ENCODE measurements at places on chromosomes 7 and 10. TPM values are rescaled to one million over a fixed set of nuclear protein-coding genes. Genes with fewer than 3 reads are reported as not detected.

GHRHR gene
- total RNA-seq: 0.42 TPM

MKX gene
- 0.05 TPM for total RNA-seq

DEPP1 gene
- total RNA-seq: 12.2 TPM

AKR1C4 gene
- not detected for total RNA-seq

NRP1 gene
- 15.8 TPM for total RNA-seq

CCL24 gene
- total RNA-seq: 0.19 TPM

- H3K27ac ChIP-seq: no peak overlapping the region
- H3K27me3 ChIP-seq: no peaks in the 10 kb centered on the region
- H3K4me1 ChIP-seq: no peaks in the 10 kb centered on the region
Observed at GRCh38 chr10:63320683-63321082, 145.1 kb downstream of the JMJD1C start.

- no peaks in the 10 kb centered on the region for H3K36me3 ChIP-seq
- H3K4me3 ChIP-seq: no peak overlapping the region
- H3K27ac ChIP-seq: no peak overlapping the region
- no peak for DNase-seq
- H3K27me3 ChIP-seq: no peaks in the 10 kb centered on the region
- no peaks in the 10 kb centered on the region for H3K4me1 ChIP-seq
Observed at GRCh38 chr10:24925799-24926198, 26.6 kb downstream of the PRTFDC1 start.

GRCh38 chr10:51129946-51130544 is 55.8 kb downstream of the PRKG1 start:
- no peaks in the 10 kb centered on the region for H3K36me3 ChIP-seq
- no peak for DNase-seq
- H3K27ac ChIP-seq: no peak overlapping the region
- H3K4me1 ChIP-seq: no peaks in the 10 kb centered on the region
- no peaks in the 10 kb centered on the region for H3K27me3 ChIP-seq

DNA sequence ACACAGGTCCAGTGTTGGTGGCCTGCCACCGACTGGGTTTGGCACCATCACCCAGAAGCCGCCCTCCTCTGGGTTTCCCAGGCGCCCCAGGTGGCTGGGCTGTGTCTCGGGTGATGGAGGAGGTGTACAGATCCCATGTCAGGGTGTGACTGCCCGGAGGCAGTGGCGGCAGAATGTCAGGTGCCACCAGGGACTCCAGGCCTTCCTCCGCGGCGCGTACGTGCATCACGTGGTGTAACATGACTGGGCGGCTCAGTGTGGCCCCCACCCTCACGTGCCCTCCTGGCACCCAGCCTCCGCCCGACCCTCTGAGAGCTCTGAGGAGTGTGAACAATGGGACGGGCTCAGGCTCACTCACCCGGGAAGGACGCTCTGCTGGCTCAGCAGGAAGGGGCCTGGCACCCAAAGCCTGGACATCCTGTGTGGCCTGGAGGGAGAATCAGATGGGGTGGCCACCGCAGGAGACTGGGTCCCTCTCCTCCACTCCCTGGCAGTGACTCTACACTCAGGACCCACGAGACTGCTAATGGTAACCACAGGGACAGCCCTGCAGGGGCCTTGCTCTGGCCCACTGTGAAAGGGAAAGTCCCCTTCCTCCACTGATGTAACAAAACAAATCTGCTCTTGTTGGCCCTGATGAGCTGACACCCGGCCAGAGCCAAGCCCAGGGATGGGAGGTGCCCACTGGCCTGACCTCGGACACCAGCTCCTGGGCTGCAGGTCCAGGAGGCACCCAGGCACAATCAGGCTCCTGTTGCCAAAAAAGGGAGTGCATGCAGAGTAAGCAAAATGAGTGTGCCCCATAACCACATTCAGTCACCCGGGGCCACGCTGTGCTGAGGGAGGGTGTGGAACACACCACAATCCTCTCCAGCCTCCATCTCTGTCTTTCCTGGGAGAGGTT is 164.8 kb downstream of the PRKAG2 start:
- no peaks in the 10 kb centered on the region for H3K36me3 ChIP-seq
- H3K4me1 ChIP-seq: no peaks in the 10 kb centered on the region
- H3K27me3 ChIP-seq: no peaks in the 10 kb centered on the region
- no peak for DNase-seq

DNA sequence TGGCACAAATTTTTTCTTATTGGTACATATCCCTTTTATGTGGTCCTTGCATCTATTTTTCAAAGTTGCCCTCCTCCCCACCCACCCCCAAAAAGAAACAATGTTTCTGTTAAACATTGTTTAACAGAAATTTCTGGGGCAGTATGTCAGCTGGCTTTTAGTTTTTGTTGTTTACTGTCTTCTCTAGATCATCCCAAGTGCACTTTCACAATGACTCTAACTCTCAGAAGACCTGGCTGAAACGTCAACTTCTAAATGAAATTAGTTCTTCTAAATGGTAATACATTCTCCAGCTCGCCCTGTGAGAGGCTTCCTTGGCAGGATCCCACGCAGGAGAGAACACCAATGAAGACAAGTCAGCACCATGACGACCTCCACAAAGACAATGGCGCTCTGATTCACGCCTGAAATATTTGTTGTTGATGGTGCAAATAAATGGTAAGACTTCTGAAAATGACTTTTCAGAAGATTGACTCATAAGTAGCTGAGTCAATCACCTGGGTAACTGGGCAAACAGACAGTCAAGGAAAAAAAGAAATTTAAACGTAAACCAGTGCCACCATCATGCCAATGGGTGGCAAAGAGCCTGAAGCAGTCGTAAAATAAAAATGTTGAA is 293.7 kb downstream of the FZD1 start:
- H3K27me3 ChIP-seq: no peaks in the 10 kb centered on the region
- no peaks in the 10 kb centered on the region for H3K36me3 ChIP-seq
- H3K27ac ChIP-seq: no peak overlapping the region
- no peak for DNase-seq
- H3K4me1 ChIP-seq: peaks cover 4% of the 10 kb centered on the region

GRCh38 chr10:31761156-31761555 is 167.5 kb downstream of the ARHGAP12 start:
- H3K27me3 ChIP-seq: no peaks in the 10 kb centered on the region
- DNase-seq: no peak
- peaks cover 13% of the 10 kb centered on the region for H3K4me1 ChIP-seq
- no peaks in the 10 kb centered on the region for H3K36me3 ChIP-seq
- no peak overlapping the region for H3K4me3 ChIP-seq

- H3K4me1 ChIP-seq: no peaks in the 10 kb centered on the region
- no peak overlapping the region for H3K27ac ChIP-seq
- no peak overlapping the region for H3K4me3 ChIP-seq
Observed at GRCh38 chr10:77649333-77650331, 12.0 kb upstream of the KCNMA1 start.

- no peaks in the 10 kb centered on the region for H3K27me3 ChIP-seq
- DNase-seq: no peak
- no peaks in the 10 kb centered on the region for H3K36me3 ChIP-seq
- no peak overlapping the region for H3K4me3 ChIP-seq
- H3K4me1 ChIP-seq: no peaks in the 10 kb centered on the region
Observed at GRCh38 chr7:39664057-39664456, 40.7 kb downstream of the RALA start.

GRCh38 chr7:101549734-101550133 is 79.4 kb downstream of the MYL10 start:
- no peak overlapping the region for H3K4me3 ChIP-seq
- no peaks in the 10 kb centered on the region for H3K36me3 ChIP-seq
- no peaks in the 10 kb centered on the region for H3K27me3 ChIP-seq
- no peak for DNase-seq

DNA sequence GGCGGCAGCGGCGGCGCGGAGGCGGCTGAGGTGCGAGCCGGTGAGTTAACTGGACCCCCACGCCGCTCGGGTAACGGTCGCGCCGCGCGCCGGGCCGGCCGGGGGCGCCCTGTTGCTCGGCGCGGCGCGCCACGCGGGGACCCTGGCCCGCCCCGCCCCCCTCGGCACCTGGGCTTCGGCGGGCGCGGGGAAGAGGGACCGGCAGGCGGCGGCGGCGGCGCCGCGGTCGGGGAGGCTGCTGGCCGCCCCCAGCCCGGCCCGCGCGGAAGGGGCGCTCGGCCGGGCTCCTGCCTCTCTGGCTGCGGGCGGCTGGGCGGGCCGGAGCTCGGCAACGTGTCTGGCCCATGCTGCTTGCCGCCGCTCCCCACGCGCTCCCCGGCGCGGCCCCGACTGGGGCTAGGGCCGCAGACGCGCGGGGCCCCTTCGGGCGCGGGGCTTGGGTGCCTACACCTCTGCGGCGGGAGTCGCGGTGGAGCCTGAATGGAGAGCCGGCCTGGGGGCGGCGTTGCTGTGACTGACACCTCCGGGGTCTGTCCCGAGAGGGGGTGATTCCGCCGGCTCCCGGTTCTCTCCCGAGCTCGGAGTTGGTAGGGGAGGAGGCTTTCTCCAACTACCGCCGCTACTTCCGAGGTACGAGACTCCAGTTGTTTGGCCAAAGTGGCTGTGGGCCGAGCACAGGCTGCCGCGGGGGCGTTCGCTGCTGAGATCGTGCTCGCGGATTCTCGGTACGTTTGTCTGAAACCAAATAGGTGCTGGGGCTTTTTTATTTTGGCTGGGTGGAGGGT is 494 bp downstream of the PALS2 start:
- H3K36me3 ChIP-seq: no peaks in the 10 kb centered on the region
- peaks cover 14% of the 10 kb centered on the region for H3K4me1 ChIP-seq
- peaks cover 47% of the 10 kb centered on the region for H3K27me3 ChIP-seq
- peak; percentile 62 for DNase-seq

DNA sequence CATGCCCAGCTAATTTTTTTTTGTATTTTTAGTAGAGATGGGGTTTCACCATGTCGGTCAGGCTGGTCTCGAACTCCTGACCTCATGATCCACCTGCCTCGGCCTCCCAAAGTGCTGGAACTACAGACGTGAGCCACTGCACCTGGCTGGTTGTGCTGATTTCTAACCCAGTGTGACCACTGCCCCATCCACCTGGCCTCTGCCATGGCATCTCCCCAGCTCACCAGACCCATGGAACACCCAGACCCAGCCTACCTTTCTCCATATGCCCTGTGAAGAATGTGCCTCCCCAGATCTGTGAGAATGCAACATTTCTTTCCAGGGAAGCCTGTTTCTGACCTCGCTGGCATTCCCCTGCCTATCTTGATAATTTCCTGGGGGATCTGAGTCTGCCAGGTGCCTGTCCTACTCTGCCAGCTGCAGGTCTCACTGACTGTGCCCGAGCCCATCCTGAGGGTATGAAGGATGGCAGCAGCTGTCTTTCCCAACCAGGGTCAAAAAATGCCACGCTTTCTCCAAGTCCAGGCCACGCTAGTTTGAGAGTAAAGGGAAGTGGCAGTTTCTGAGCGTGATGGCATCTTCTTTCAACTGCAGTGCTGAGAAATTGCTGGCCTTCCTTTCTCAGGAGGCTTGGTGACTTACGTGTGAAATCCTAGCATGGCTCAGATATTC is 324.4 kb upstream of the ZNF32 start:
- H3K4me1 ChIP-seq: no peaks in the 10 kb centered on the region
- H3K4me3 ChIP-seq: no peak overlapping the region
- H3K27me3 ChIP-seq: no peaks in the 10 kb centered on the region
- DNase-seq: no peak

DNA sequence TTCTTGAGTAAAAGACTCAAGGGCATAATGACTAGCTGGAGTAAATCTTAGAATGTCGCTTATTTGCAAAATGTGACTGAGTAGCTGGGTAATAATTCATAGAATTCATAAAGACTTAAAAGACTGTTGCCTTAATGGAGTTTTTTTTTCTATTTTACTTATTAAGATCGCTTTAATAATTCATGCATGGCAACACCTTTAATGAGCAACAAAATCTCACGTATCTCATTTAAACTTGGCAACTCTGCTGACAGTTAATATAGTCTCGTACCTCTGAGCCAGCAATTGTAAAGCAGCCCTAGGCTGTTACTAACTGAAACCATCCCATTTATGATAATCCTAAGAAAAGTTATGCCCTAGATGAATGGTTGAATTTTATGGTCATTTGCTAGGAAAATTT is 87.8 kb upstream of the SLC26A5 start:
- H3K4me3 ChIP-seq: no peak overlapping the region
- H3K4me1 ChIP-seq: no peaks in the 10 kb centered on the region
- H3K36me3 ChIP-seq: no peaks in the 10 kb centered on the region
- H3K27ac ChIP-seq: no peak overlapping the region
- DNase-seq: no peak

- H3K4me1 ChIP-seq: peaks cover 40% of the 10 kb centered on the region
- no peaks in the 10 kb centered on the region for H3K27me3 ChIP-seq
- H3K36me3 ChIP-seq: peaks cover 13% of the 10 kb centered on the region
Observed at GRCh38 chr7:2120251-2120660, 112.5 kb downstream of the MAD1L1 start.

DNA sequence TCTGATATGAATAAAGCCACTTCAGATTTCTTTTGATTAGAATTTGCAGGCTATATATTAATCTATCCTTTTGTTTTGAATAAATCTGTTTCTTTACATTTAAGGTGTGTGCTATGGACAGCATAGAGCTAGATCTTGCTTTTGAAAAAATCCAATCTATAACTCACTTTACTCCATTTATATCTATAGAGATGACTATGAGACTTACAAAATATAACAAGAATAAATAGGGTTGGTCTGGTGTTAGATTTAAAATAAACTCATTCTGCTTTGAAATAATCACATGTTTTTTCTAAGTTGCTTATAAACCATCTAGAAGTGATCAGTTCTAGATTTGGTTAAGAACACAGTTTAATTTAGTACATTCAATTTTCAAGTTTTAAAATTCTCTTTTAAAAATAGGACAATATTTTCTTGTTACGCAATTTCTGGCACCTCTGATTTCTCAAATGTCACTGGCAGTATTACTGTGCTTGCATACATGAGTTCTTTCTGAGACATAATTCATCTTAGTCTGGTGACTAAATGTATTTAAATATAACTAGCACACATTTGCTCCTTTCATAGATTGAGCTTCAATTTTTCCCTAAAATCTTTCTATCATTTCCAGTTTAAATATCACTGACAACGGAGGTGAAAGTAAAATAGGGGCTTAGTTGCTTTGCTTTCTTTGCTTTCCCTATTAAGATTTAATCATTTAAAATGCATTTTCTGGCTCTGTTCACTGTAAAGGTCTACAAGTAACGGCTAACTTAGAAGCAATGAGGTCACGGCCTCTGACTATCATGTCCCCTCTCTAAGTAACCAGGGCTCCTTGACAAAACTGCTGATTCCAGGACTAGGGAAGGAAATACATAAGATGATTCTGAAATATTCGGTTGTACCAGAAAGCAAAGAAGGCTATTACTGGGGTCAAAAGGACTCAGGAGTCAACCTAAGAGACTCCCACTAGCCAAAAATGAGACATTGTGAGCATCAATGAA is 89.3 kb downstream of the ICA1 start:
- H3K4me1 ChIP-seq: peaks cover 3% of the 10 kb centered on the region
- H3K27ac ChIP-seq: no peak overlapping the region
- no peaks in the 10 kb centered on the region for H3K27me3 ChIP-seq
- no peaks in the 10 kb centered on the region for H3K36me3 ChIP-seq

DNA sequence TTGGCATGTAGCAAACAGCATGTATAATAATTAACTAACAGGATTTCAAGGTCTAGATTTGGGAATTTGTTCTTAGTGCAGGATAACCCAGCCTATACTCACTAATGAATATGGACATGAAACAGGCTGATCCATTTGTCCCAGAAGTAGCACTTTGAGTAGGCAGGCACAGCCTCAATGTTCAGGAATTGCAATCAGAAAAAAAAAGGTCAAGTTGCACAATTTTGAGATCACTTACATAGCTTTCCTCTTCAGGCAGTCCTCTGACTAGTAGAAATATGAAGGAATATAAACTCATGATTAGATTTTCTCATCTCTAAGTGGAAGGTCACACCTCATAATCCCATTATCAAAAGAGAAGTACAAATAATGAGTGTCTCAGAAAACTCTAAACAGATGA is 921.4 kb upstream of the CELF2 start:
- H3K4me1 ChIP-seq: no peaks in the 10 kb centered on the region
- H3K4me3 ChIP-seq: no peak overlapping the region
- H3K27ac ChIP-seq: no peak overlapping the region
- DNase-seq: no peak
- H3K27me3 ChIP-seq: no peaks in the 10 kb centered on the region
- H3K36me3 ChIP-seq: no peaks in the 10 kb centered on the region

- no peaks in the 10 kb centered on the region for H3K27me3 ChIP-seq
- no peak overlapping the region for H3K4me3 ChIP-seq
- no peaks in the 10 kb centered on the region for H3K36me3 ChIP-seq
Observed at GRCh38 chr7:27952456-27953285, 212.7 kb downstream of the TAX1BP1 start.
